ENCODE measurements at places on chromosomes 6 and 20.

GRCh38 chr6:21596949-21597682 lies 3.6 kb downstream of the SOX4 start:
- peak; percentile 67 for DNase-seq

DNA sequence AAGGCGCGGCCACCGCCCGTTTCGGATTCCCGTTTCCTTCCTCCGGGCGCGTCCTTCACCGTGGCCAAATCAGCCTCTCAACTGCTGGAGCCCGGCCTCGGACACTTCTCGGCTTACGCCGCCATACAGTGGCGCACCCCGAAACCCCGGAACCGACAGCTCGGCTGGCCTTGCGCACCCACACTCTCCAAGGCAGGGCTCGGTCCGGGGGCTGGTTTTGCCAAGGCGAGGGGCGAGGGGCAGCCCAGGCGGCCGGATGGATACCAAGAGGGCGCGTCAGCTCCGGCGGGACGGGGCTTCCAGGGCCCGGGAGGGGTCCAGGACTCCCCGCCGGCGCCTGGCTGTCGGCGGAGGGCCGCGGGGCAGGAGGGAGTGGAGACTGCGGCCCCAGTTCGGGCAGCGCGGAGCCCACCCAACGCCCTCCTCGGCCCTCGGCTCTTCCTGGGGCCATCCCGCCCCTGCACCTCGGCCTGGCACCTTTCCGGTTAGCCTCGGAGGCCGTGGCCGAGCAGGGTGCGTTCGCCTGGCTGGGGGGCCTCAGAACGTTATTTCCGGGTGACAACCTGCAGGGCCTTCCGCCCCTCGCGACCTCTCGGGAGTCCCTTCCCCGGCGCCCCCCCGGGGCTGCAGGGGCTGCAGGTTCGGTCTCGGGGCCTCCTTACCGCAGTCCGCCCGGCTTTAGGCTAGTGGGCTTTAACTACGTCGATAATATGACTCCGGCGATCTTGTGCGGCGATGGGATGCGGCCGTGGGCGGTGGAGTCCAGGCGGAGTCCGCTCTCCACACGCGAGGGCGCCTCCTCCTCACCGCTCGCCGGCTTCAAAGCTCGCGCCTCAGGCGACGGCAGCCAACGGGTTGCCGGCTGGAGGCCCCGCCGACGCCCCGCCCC lies 697 bp upstream of the CEP43 start:
- DNase-seq: peak; percentile 54

DNA sequence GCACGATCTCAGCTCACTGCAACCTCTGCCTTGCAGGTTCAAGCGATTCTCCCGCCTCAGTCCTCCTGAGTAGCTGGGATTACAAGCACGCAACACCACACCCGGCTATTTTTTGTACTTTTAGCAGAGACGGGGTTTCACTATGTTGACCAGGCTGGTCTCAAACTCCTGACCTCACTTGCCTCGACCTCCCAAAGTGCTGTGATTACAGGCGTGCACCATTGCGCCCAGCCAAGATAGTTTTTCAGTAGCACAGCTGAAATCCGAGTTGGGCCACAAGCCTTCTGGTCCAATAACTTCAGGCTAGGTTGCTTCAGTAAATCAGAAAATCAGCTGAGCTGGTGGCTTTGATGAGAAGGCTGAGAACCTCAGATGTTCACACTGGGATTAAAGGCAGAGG lies 65.7 kb downstream of the TRAM2 start:
- no peak for DNase-seq

GRCh38 chr6:17813542-17813941 lies 106.8 kb upstream of the NUP153 start:
- no peak for DNase-seq

DNA sequence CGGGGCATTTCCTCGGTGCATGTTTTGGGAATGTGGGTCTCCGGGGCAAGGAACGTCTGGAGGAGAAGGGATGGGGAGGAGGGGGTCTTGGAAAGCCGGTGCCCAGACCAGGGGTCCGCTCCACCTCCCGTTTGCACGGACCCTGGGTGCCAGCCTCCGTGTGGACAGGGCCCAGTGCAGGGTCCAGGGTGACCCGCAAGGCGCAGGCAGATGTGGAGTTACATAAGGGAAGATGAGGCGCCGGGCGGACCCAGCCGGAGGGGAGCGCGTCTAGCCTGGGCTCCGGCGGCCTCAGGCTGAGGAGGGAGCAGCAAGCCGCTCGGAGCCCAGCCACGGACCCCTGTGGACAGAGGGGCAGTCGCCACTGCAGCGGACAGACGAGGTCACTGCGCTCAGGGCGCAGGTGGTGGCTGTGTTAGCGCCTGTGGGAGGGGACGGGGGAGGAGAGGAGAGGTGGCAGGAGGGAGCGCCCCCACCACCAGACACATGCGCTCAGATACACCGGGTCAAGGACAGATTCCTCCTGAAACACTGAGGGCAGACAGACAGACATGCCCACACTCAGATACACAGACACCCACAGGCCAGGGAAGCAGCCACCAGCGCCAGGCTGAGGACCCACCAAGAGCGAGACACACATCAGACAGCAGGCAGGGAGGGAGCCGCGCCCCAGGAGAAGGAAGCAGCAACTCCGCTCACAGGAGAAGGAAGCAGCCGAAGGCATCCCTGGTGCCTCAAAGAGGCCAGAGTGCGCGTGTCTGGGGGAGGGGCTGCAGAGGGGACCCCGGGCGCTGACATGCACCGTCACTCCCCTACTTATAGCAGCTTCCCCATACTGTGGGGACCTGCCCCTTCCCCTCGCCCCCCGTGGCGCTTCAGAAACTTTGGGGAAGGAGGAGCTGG lies 839 bp upstream of the HRH3 start:
- no peak for DNase-seq

DNA sequence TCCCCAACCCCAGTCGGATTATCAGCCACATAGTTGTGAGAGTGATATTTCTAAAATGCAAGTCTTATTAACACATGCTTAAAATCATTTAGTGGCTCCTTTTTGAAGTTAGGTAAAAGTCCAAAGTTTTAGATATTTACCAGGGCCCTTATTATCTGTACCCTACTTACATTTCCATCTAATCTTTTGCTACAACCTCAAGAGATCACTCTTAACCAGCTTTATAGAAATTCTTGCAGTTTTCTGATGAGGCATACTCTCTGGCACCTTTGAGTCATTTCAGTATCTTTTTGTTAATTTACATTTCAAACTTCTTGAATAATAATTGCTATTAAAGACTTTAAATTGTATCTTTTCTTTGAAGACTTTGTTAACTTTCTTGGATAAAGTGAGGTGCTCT lies 453.3 kb downstream of the RFPL4B start:
- no peak for DNase-seq

- DNase-seq: no peak
Measured at GRCh38 chr6:169539176-169539897, 162.5 kb downstream of the WDR27 start.

DNA sequence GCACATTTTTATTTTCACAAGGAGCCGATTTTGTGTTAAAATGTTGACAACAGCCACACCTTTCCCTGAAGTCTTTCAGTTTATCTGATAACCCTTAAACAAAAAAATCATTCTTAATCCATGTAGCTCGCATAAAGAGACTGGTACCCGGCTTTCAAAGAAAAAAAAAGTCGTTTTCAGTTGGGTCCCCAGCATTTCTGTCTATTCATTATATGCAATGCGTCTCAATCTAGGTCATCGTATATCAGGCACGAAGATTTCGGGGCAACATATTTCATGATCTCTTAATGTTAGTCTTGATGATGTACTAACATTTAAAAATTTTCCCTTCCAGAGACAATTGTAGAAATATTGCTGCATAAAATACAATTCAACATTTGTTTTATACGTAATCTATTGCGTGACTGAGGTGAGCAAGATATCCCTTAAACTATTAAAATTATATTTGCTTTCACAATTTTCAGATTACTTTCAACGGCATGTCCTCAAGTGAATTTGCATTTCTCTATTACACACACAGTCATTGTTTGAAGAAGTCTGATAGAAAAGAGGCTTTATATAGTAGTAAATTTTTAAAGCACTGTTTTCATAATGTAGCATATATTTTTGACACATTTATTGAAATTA lies 2.9 kb upstream of the TUBB2B start:
- DNase-seq: no peak

DNA sequence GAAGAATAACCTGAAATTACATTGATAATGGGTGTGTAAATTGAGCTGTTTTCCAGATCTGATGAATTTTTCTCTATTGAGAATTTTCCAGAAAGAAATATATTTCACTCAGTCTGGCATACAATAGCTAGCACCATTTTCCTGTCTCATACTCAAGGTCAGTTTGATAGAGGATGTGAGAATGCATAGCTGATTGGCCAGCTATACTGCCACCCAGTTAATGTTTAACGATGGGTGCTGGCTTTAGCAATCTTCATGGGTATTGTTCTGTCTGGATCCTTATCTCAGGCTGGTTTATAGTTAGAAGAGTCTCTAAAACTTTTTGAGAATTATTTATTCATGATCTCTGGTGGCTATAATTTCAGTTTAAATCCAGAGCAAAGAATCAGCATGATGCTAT lies 147.4 kb downstream of the HDGFL1 start:
- no peak for DNase-seq

- DNase-seq: no peak
Measured at GRCh38 chr6:39287601-39288000, 26.6 kb downstream of the KCNK17 start.

GRCh38 chr6:50925548-50925947 lies 106.9 kb downstream of the TFAP2B start:
- DNase-seq: no peak

DNA sequence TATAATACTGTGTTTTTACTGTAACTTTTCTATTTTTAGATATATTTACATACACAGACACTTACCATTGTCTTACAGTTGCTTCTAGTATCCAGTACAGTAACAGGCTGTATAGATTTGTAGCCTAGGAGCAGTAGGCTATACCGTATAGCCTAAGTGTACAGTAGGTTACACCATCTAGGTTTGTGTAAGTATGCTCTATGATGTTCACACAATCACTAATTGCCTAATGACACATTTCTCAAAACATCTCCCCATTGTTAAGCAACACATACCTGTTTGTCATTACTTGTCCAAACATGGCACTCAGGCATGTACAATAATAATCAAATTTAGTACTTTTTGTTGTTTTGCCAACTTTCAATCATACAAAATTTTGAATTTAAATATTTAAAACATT lies 757.3 kb downstream of the DOK5 start:
- no peak for DNase-seq

DNA sequence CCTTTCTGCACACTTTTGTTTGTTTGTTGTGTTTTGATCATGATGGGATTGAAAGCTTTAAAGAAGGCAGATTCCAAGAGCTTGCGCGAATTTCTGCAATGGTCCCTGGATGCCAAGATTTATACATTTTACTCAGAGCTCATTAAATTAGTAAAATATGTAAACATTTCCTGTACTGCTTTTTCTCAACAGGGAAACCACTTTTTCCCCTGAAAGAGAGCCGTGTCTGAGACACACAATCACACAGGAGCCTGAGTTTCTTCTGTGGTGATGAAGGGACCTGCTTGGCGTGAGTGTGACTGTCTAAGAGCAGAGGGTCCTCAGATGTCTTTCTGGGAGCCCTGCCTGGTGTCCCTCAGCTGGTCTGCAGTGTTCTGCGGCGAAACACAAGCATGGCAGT lies 12.1 kb upstream of the TAGAP start:
- DNase-seq: no peak

GRCh38 chr6:5121479-5121878 lies 36.3 kb downstream of the PPP1R3G start:
- DNase-seq: no peak

GRCh38 chr6:22318404-22318803 lies 21.6 kb upstream of the PRL start:
- DNase-seq: no peak

GRCh38 chr20:46276531-46276930 lies 31.8 kb downstream of the CDH22 start:
- DNase-seq: no peak

DNA sequence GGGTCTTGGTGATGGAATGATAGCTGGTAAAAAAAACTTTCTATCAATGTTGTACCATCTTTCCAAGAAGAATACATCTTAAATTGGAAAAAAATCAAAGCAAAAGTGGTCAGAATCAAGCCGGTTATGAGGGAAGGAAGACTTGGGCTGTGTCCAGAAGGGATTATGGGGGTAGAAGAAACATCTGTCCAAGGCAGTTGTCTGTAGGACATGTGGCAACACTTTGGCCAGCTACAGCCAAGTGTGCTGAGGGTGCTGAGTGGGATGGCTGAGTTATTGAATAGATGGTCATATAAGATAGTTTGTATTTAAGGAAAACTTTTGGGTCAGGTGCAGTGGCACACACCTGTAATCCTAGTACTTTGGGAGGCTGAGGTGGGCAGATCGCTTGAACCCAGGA lies 38.4 kb downstream of the INSM1 start:
- no peak for DNase-seq

GRCh38 chr6:21955053-21955595 lies 341.7 kb downstream of the PRL start:
- no peak for DNase-seq

DNA sequence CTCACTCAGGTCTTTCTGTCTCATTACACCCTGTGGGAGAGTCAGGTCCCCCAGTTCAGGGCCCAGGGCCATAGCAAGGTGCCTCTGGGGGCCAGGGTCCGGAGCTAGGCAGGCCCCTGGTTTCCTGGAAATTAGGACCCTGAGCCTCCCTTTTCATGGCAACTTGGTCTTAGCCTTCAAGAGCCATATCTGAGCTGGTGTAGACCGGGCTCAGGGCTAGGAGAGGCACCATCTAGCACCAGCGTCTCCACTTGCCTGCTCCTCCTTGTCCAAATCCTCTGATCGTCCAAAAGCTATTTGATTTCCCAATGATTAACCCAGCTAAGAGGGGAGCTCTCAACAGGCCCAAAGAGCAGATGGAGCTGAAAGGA lies 5.6 kb downstream of the MDFI start:
- DNase-seq: no peak

DNA sequence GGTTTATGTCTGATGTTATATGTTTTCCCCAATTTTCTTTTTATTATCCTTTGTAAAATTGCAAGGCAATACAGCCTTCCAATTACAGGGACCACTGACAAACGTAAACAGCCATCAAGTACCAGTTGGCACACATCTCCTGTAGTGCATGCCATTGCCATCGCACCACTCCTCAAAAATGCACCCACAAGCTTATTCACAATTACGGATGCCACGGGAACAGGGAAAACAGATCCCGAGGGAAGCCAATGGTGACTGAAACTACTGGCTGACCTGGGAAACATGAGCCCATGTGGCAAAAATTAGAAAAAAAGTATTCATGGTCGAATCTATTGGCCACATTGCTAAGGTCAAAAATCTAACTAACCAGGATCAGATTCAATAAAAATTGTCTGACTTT lies 395.2 kb downstream of the PAX1 start:
- DNase-seq: no peak

- DNase-seq: peak; percentile 19
Measured at GRCh38 chr20:55947701-55948100, 57.6 kb downstream of the CBLN4 start.

- DNase-seq: no peak
Measured at GRCh38 chr20:24657196-24657595, 187.8 kb downstream of the SYNDIG1 start.
